Stimulated activated CD4-positive, alpha-beta T cell treated with anti-CD3 and anti-CD28 coated beads, Interleukin-4, amount 100 ng/mL, for 4 hours (primary cell): ENCODE measurements at places on chromosomes 2 and 18.

DNA sequence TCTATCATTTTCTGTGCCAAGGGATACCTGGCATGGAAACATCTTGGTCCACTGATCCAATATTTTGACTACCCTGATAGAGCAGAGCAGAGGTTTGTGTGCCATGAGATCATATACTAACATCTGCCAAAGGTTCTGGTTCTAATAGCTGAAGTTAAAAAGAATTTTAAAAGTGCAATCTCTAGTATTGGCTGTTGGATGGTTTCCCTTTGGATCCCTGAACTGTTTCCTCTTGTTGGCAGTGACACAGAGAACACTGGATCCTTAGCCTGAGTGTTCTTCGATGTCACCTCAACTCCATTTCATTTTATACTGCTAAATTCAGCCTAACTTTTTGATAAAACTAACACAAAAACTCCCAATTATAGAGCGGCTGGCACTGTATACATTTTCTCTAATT lies 169.3 kb upstream of the FBXO11 start:
- no peak for DNase-seq

GRCh38 chr18:31666055-31666454 lies 18.3 kb downstream of the B4GALT6 start:
- DNase-seq = no peak

- no peak for DNase-seq
These were observed 61.4 kb downstream of the DIPK1C start for GRCh38 chr18:74395648-74396154.

- DNase-seq = no peak
These were observed 88.1 kb upstream of the MAP4K4 start for GRCh38 chr2:101609433-101609832.

GRCh38 chr2:179137200-179137759 lies 87.3 kb upstream of the CCDC141 start:
- DNase-seq = no peak
